ENCODE measurements at places on chromosomes 3 and 15.
A peak's percentile ranks its signal among the peaks of the same experiment; 100 is the strongest.

DNA sequence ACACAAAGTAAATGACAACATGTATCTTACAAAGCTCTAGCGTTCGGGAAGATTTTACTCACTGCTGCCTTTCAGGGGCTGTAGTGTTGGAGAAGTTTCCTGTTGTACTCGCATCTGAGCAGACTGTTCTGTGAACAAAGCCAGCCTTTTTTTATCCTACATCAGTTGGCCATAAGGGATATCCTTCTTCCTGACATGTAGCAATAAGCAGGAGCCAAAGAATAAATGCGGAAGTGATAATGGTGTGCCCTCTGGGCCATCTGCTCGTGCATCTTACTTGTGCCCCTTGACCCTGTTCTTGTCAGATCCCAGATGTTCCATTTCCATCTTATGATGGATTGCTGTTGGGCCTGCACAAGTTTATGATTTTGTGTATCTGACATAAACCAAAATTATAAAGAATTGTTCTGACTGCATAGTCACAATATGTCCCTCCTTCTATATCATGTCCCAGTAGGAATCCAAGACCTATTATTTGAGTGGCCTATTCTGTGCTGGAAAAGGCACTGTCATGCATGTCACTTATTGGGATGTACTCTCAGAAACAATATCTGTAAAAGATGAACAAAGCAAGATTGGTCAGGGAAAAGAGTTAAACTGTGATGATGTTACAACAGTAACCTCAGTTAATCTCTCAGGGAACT lies 631.3 kb downstream of the NSUN3 start:
- no peak for DNase-seq

- DNase-seq: no peak
These were observed 299.9 kb upstream of the MME start for GRCh38 chr3:154780263-154780662.

DNA sequence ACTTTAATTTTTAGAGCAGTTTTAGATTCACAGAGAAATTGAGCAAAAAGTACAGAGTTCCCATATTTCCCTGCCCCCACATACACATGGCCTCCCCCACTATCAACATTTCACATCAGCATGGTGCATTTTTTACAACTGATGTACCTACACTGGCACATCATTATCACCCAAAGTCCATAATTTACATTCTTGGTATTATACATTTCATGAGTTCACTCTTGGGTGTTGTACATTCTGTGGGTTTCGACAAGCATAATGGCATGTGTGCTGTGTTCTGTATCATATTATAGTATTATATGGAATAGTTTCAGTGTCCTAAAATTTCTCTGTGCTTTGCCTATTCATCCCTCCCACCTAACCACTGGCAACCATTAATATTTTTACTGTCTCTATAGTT lies 419.8 kb upstream of the THBS1 start:
- DNase-seq: no peak

DNA sequence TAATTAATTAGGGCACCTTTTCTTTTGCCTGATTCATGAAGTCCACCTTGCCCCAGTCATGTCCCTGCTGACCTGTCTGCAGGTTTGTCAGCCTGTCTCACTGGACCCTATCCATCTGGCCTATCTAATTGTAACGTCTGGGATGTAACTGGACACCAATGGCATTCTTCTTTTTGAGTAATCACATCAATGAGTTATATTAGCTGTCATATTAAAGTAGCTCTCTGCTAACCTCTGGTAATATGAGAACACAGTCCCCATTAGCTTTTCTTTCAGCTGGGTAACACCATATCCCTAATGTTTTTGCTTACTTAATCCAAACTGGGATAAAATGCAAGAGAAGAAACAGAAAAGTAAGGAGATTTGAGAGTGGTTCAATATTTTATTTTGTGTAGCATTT lies 166.2 kb upstream of the VEPH1 start:
- DNase-seq: no peak

- DNase-seq: no peak
These were observed 33.4 kb downstream of the PRKCD start for GRCh38 chr3:53194210-53195065.

DNA sequence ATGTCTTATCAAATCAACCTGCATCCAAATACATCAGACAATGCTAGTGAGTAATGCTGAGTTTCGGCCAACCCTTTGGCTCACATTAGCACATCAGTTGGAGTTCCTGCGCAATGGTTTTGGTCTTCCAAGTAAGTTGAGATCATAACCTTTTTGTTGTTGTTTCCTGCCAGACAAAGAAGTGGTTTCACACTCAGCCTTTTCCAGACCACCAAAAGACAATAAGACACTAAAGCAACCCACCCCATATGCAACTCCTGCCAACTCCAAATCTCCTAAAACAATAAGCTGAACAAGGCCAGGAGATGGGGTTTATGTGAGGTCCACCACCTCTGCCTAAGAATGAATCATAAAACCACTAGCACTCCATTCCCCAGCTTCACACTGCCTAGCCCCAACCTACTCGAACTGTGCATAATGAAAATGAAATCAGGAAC lies 177.0 kb downstream of the ERC2 start:
- DNase-seq: no peak

DNA sequence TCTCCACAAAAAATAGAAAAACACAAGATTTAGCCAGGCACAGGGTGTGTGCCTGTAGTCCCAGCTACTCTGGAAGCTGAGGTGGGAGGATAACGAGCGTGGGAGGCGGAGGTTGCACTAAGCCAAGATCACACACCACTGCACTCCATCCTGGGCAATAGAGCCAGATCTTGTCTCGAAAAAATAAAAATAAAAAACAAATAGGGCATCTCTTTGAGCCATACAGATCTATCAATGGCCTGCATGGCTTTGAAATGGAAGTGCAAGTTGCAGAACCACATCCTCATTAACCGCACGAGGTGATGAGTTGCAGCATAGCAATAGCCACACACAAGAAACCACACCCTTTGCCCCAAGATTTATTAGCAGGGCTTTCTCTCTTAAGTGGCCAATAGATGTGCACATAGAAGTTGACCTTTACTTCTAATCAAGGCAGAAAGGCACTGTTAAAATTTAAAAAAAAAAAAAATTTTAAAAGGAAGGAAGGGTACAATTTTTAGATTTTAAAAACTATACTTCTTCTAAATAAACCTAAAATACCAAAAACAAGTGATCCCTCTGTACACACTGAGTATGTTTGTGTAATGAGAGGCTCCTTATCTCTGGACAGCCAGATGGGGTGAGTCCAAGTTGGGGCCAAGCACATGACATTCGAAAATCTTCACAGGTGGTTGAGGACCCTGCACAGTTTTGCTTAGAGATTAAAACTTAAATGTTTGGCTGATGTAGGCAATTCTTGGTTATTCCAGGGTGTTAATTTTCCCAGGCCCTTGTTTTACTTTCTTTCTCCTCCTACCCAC lies 53.4 kb downstream of the FILIP1L start:
- no peak for DNase-seq

GRCh38 chr3:32303977-32304881 lies 65.7 kb downstream of the CMTM8 start:
- no peak for DNase-seq

GRCh38 chr3:12791430-12791829 lies 5.0 kb upstream of the CAND2 start:
- no peak for DNase-seq

DNA sequence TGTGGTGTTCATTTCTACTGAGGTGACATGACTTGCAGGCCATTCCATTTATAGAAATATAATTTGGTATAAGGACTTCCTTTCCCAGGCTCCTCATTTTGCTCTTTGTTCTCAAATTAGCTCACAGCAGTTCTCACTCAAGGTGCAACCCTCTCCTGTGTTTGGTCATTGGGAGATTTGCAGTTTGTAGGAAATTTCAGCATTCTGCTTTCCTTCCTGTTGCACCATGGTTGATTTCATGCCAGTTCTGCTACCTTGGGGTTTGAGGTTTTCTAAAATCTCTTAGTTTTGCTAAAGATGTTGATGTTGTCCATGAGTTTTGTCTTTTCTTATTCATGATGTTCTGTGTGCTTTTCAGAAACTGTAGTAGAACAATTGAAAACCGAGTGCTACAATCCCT lies 65.7 kb upstream of the PROK2 start:
- DNase-seq: no peak

DNA sequence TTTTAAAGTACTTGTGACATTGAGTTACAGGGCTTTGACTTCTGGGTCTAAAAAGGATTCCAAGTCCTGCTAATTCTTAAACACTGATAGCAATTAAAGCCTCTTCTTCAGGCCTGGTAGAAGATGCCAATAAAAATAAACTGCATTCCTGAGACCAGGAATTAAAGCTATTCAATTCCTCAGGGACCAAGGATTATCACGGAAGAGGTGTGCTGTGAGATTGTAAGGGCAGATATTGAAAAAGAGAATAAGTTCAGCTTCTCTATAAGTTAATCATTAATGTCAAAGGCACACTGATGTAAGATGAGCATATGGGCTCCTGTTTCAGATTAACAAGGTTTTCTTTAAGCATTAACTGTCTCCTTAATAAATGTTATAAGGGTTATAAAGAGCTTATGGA lies 611.3 kb downstream of the SI start:
- no peak for DNase-seq

DNA sequence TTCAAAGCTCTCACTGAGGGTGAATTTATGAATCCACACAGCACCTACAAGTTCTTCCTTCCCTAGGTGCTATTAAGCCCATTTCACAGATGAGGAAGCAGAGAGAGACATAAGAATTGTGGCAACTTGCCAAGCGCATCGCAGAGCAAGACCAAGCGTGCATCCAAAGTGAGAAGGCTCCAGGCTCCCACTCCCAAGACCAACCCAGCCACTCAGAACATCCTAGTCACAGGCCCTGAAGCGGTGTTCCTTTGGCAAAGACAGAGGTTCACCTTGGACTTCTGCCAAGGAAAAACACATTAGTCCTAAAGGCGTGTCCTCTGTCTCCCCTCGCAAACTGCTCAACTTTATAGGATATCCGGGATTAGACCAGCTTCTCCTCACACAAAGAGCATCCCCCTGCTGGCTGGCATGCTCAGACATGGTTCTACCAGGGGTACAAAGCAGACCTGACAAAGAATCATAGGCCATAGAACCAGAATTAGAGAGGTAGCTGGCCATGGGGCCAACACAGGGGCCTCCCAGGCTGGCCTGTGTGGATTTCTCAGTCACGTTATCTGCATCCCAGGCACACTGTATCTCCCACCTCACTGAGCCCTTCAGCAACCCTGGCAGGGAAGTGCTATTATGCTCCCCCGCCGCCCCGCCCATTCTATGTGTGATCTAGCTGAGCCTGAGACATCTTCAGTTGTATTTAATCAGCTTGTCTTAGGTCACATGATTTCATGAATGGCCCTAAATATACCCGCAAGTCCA lies 160.2 kb downstream of the FOXP1 start:
- no peak for DNase-seq

GRCh38 chr15:68053701-68054627 lies at the start of gene PIAS1:
Gene PIAS1, plus strand, starts transcription at chr15:68054315. Its CDS starts 12 bp downstream, at chr15:68054327.
- peak; percentile 92 for DNase-seq
